Hepatocyte (in vitro differentiated cells): ENCODE measurements at places on chromosomes 2 and 18. TPM values are rescaled to one million over a fixed set of nuclear protein-coding genes. Genes with fewer than 3 reads are reported as not detected.

The STARD6 gene
- total RNA-seq = not detected in 2 replicates

The RAB6C gene
- total RNA-seq = 0.04 and 0.13 TPM in 2 replicates

The SCN7A gene
- total RNA-seq = 4.9 and 5.0 TPM in 2 replicates

The C2orf76 gene
- total RNA-seq = 11.3 and 16.6 TPM in 2 replicates

The SLC8A1 gene
- total RNA-seq = 8.9 and 11.7 TPM in 2 replicates
